Activated naive CD4-positive, alpha-beta T cell (primary cell): ENCODE measurements at places on chromosomes 1 and 21.

DNA sequence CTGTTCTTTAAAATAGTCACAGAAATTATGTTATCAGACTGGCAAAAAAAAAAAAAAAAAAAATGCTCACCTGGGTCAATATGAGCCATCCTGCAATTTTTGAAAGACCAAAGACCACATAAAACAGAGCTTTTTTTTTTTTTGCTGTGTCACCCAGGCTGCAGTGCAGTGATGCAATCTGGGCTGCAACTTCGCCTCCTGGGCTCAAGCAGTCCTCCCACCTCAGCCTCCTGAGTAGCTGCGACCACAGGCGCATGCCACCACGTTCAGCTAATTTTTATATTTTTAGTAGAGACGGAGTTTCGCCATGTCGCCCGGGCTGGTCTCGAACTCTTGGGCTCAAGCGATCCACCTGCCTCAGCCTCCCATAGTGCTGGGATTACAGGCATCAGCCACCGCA lies 62.8 kb downstream of the RGS13 start:
- DNase-seq: no peak

DNA sequence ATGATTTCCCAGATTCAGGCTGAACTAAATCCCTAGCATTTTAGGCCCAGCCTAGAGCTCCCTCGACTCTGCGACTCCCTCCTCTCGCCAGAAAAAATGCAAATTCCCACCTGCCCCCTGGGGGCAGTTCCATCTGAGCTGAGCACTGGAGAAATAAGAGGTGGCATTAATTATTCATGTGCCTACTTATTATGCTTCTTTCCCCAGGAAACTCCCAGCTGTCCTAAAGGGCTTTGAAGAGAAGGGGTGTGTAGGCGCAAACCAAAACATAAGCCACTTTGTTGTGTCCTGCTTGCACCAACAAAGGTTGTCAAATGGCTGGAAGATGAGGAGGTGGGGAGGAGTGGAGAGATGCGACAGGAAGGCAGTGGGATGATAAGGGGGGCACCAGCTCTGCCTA lies 41.4 kb upstream of the GOLT1A start:
- no peak for DNase-seq

- DNase-seq: no peak
These were observed 139.8 kb downstream of the PRDM16 start for GRCh38 chr1:3208819-3209200.

DNA sequence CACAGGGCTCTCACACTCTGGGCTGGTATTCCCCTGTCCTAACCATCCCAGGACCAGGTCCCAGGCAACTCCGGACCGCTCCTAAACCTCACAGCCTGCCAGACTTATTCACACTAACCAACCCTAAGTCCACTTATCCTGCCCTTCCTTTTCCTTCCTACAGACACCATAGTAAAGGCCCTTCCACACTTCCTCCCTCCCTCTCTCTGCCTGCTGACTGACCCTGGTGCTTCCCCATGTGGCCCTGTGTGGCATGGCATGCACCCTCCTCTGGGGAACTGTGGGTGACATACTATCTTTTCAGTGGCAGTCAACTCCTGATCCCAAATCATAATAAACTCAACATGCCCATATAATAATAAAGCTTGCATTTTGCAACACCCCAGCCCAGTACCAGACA lies 155.1 kb upstream of the DNAH14 start:
- DNase-seq: no peak

- no peak for DNase-seq
These were observed 271.5 kb upstream of the TMEM51 start for GRCh38 chr1:14881775-14882672.

GRCh38 chr21:35504277-35504676 lies 455.2 kb upstream of the RUNX1 start:
- no peak for DNase-seq

- no peak for DNase-seq
These were observed 43.7 kb downstream of the SAMD13 start for GRCh38 chr1:84345220-84345619.

GRCh38 chr1:25451908-25452307 lies 21.2 kb downstream of the MACO1 start:
- no peak for DNase-seq

DNA sequence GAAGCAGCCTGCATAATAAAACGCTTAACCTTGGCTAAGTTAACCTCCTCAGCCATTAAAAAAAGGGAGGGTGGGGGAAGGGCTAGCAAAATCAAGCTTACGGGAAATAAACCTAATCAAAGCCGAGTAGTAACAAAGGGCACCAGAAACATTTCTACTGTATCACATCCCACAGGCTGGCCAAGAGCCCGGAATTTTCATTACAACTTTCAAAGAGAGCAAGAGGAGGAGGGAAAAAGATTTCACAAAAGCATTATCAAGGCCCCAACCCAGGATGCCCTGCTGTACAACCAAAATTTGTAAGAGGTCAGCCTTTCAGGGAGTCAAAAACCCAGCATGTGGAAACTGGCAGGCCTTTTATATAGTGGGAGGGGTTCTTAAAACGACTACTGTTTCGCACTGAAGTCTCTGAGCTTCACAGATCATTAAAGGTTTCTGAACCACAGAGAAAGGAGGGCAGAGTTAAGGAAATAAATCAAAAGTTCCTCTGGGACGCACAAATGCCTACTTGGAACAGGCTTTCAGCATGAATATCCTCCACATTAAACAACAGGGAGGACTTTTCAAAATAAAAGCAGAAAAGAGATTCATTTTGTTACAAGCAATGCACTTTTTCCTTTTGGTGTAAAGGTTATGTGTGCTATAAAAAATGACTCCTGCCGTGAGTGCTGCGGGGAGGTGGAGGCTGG lies 90.4 kb downstream of the SLC45A1 start:
- no peak for DNase-seq

DNA sequence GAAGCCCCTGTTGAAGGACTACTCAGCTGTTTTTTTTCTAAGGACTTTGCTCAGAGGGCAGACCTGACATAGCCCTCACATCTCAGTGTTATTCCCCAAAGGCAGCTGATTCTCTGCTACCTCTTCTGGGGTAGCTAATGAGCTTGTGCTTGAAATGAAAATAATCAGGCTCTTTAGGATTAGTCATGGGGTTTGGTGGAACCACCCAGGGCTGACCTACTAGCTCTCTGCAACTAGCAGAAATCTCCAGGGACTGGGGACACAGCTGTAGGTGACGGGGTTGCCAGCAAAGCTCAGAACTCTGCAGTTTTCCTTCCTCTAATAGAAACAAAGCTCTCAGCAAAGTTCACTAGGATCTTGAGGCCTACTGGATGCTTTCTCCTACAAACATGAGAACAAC lies 106.4 kb upstream of the BCL9 start:
- no peak for DNase-seq

- no peak for DNase-seq
These were observed 111.8 kb upstream of the NBPF11 start for GRCh38 chr1:148263906-148264255.

GRCh38 chr1:16026723-16027484 lies 5.1 kb downstream of the CLCNKA start:
- DNase-seq: peak; percentile 9

GRCh38 chr1:65425697-65426096 lies 5.2 kb downstream of the LEPR start:
- no peak for DNase-seq

DNA sequence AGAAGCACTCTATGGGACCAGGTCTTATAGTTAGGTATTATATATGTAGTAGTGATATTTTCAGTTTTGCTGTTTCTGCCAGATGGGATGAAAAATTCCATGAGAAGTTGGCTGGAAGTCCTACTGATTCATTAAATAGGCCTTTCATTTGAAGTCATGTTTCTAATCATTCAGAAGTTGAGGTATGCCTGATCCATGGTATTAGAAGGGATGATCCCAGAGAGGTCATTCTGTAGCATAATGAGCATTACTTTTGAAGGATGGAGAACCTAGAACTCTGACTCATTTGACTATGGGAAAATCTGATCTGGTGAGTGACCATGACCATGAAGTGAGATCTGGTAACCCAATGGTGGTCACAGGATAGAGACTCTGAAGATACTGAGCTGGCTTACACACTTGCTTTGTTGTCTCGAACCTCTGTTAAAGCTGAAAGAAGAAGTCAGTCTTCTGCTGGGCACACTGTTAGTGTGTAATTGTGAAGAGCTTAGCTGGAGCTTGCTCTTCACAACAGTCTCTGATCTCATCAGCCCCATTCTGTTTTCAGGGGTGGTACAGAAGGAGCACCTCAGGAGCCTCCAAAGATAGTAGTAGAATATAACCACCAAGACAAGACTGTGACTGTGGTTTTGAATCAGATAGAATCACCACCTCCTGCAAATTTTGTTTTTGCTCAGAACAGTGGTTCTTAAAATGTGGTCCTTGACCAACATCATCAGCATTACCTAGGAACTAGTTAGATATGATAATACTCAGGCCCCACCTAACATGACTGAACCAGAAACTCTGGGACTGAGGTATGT lies 9.0 kb downstream of the MGST3 start:
- no peak for DNase-seq

GRCh38 chr1:168920456-168921094 lies 185.9 kb upstream of the ATP1B1 start:
- DNase-seq: no peak

DNA sequence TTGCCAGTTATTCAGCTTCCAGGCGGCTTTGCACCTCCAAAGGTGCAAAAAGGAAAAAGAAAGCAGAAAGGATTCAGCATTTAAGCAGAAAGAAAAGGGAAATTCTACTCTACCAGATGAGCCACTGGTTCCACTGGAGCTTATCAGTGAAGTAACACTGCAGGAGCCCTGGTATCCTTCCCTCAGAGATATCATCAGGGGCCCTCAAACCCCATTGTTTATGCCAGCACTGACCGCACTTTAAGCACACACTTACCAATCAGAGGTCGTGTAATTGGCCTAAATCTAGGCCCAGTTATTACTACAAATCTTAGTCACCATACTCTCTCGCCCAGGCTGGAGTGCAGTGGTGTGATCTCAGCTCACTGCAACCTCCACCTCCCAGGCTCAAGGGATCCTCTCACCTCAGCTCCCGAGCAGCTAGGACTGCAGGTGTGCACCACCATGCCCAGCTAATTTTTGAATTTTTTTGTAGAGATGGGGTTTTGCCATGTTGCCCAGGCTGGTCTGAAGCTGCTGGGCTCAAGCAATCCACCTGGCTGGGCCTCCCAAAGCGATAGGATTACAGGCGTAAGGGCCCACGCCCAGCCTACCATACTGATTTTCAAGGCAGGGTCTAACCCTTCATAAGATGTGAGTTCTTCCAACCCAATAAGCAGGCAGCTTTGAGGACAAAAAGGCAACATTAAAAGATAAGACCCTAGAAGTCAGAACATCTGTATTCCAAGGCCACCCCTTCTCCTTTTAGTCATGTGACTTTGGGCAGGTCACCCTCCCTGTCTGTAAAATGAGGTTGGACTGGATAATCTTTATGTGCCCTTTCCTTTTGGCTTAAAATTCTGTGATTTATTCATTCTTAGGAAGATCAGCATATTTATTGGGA lies 125.3 kb downstream of the SYT2 start:
- no peak for DNase-seq

DNA sequence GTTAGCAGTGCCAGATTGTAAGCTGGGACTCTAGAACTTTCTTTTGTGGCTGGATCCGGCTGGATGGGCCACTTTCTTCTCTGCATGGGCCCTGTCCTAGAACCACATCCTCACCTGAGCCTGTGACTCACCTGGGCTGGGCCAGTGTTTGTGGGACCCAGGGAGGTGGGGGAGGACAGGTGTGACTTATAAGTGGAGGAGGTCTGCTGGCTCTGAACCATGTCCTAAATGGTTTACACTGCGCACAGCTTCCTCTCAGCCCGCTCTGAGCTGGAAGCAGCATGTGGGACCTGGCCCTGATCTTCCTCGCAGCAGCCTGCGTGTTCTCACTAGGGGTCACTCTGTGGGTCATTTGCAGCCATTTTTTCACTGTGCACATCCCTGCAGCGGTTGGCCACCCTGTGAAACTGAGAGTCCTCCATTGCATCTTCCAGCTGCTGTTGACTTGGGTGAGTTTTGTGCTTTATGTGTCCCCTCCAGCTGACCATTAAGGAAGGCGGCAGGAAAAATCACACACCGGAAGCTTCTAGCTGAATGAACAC lies at the start of gene AADACL3:
TSS of gene AADACL3 (plus strand) at position 215 of the 542 bp plus-strand sequence. CDS start at position 282, 67 bp downstream.
- DNase-seq: no peak

GRCh38 chr1:194176212-194176611 lies 989.8 kb upstream of the B3GALT2 start:
- no peak for DNase-seq

GRCh38 chr21:16644685-16645084 lies 868.2 kb upstream of the CXADR start:
- no peak for DNase-seq

- DNase-seq: no peak
These were observed 79.4 kb downstream of the MACF1 start for GRCh38 chr1:39283858-39284257.

DNA sequence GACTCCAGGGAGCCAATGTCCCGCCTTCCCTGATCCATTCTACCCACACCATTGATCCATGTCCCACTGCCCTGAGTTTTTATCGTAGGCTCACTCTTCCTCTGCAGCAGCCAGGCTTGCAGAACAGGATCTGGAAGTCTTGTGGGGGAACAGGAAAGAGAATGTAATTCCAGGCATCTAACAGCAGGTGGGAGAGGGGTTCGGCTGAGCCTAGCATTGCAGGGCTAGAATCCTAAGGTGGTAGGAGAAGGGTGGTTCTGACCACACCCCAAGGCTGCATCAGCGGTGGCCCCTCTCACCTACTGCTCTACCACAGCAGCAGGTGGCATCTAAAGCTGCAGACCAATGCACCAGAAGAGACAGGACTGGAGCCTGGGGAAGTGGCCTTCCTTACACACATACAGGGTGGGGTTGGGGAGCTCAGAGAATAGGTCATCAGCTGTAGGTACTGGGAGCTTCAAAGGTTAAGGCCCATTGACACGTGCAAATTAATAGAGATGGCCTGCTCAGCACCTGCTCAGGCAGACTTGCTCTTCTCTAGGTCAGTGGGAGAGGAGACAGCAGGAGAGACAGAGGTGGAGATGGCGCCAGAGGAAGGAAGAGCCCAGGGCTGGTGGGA lies 20.5 kb downstream of the KNCN start:
- no peak for DNase-seq

DNA sequence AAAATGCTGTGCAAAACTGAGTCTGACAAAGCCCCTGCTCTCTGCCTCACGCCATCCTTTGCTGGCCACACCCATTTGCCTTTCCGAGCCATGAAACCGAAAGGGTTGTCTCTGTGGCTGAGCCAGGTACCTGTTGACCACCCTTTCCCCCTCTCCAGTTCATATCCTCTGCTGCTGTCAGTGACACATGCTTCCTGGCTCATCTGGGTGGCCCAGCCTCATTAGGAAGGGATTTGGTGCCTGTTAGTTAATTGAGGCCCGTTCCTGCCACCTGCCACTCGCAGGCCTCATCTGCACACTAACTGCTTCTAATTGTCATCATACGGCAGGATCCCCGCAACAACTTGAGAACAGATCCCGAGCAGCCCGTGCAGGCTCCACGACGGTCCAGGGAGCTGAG lies 79.2 kb downstream of the OLIG1 start:
- DNase-seq: no peak

DNA sequence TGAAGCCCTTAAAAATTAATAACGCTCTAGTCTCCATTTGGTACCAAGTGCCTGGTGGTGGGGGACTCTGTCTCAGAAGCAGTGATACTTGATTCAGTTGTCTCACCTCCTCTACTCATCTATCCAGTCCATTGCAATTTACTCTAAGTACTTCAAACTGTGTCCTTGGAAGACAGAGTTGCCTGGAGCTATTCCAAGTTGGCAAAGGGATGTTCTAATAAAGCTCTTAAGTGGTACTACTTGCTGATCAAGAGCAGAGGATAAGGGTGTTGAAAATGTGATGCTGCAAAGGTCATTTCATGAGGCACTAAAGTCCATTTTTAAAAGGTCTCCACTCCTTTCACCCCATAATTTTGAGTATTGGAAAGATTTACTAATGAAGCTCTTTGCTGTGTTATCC lies 142.2 kb downstream of the NFIA start:
- no peak for DNase-seq
